ENCODE measurements at places on chromosomes 12 and 14.

GRCh38 chr12:62469704-62470103 is 3.1 kb downstream of the MON2 start:
- no peak for DNase-seq

- no peak for DNase-seq
Measured at GRCh38 chr14:99790978-99791376, 2.2 kb upstream of the EML1 start.

GRCh38 chr14:57066887-57067513 is 201.7 kb downstream of the EXOC5 start:
- peak; percentile 61 for DNase-seq

DNA sequence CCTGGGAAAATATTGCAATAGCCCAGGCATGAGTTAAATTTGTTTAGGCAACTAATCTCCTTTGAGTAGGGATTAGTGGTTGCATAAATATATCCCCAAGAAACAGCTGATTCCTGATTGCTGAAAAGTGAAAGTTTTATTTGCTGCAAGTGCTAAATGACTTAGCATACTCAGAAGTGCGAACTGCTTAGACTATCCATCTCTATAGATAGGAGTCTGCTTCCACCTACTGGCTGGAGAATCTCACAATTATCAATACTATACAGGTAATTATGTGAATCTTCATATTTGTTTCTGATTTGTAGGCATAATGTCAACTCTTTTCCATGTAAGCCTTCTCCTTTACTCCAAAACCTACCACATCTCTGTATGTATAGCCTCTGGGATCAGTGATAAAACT is 12.0 kb upstream of the SLCO1B3 start:
- no peak for DNase-seq

- DNase-seq = no peak
Measured at GRCh38 chr12:7695566-7696197, at the start of gene GDF3. TSS of gene GDF3 (minus strand) at chr12:7695775. CDS start at chr12:7695728, 47 bp downstream.

GRCh38 chr12:131066207-131066885 is 112.6 kb downstream of the ADGRD1 start:
- DNase-seq = no peak

DNA sequence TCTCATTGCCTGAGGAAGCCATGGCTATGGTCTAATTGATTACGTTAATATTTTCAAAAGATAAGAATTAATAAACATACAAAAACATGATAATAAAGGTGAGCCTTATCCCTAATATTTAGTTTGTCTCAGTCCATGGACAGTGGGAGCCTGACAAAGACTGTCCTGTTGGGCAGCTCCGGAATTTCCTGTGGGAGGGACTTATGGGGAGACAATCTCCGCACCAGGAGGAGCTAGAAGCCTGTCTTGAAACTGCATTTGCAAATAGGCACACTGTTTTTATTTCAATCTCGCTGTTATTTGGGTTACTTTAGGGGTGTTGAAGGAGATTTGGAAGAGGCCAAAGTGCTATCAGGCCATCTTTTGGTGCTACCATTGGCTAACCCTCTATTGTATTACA is 50.8 kb upstream of the ZDHHC17 start:
- no peak for DNase-seq

DNA sequence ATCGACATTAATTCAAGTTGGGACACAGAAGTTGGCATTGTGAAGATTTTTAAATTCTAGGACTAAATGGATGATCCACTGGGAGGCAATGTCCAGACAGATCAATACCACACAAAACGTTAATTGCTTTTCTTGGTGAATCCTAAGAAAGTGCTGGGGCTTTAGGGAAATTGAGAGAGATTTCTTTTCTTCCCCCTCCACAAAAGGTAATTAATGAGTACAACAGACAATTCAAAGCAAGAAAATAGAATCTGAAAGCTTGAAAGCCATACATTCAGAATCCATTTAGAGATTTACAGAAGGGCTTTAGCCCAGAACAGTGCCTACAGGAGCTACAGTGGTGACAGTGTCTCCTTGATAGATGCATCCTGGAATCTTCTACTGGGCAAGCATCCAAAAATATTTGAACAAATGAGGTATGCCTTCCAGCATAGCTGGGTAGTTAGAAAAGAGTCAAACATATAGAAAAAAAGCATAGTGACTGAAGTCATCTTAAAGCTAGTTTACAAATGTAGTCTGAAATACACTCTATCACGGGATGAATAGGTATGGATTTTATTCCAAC is 718.1 kb downstream of the DIO2 start:
- no peak for DNase-seq

- DNase-seq = no peak
Measured at GRCh38 chr12:30155001-30155730, 371.4 kb upstream of the TMTC1 start.

DNA sequence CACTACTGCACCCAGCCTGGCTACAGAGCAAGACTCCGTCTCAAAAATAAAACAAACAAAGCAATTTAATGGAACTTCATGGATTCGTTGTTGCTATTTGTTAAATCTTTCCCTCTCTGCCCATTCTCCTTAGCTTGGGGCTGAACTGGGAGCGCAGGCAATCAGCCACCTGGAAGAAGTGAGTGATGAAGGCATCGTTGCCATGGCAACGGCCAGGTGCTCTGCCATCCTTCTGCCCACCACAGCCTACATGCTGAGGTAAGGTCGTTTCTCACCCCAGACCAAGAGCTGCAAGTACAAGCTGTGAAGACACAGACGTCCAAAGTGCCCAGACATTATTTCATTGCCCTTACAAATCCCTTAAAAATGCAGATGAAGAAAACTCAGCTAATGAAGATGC is 19.1 kb downstream of the AMDHD1 start:
- DNase-seq = no peak

- peak; percentile 43 for DNase-seq
Measured at GRCh38 chr14:99148131-99148530, 123.9 kb downstream of the BCL11B start.

- DNase-seq = no peak
Measured at GRCh38 chr12:62720661-62721330, 214.2 kb downstream of the PPM1H start.

DNA sequence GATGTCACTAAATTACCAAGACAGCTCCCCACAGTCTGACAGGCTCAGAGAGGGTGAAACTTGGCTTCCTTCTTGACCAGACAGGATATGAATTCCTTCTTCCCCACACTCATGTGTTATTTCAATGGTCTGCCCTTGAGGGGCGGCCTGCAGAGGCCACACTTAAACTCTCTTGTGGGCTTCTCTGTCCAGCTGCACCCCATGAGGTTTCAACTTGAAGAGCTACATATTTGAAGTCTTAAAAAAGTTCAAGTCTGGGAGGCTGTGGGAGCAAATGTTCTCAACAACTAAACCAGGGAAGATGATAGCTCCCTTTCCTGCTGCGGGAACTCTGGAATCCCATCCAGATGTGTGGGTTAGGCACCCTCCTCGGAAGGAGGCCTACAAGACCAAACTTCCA is 98.3 kb downstream of the TTC7B start:
- no peak for DNase-seq

DNA sequence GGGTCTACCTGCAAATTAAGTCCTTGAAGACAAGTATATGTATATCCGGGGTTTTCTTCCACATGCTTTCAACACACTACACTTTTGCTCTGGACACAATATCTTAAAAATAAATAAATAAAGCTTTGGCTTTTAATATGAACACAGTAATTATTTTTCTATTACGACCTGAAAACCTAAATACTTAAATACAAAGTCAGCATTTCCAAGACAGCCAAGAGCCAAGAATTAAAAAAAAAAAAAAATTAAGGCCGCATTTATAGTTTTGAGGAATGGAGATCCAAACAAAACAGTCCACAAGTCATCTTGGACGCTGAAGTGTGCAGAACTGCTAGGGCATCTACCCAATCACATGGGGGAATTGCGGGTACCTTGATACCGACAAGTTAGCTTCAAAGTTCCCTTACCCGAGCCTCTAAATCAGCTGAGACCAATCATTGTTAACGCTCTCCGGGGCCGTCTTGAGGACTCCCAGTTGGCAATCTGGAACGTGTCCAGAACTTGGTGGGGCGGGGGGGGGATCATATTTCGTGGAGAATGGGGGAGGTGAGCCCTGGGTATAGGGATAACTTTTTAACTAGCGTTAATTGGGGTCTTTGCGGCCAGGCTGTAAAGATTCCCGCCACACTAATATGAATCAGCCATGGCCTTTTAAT is 731 bp upstream of the PCNX4 start:
- DNase-seq = peak; percentile 66

DNA sequence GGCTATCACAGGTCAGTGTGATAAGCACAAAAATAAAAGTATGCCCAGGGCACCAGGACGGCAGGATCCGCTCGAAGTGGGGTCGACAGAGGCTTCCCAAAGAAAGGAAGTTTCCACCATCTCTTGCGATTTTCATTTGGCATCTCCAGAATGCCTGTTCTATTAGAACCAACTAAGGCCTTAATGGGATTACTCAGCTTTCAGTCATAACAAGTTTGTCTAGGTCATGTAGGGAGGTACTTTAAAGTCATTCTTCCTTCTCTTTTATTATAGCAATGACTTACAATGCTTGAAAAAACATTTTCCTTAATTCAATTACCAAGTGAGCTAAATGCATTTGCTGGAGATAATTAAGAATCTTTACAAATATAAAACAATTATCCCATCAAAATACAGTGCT is 83.6 kb upstream of the DIO3 start:
- DNase-seq = no peak

DNA sequence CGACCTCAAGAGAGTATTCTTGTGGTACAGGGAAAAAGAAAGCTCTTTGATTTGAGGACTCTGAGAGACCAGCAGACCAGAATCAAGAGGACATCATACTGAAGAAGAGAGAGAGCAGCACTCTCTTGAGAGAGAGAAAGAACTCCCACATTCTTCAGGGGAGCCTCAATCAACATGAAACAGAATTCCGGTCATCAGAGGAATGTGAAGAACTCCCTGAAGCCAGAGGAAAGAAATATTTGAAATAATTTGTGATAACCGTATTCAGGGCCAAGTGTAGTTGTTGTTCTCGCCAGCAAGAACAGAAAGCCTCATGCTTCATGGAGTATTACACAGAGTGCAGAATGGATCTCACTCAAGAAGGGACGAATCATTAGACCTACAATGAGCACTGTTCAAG is 363.8 kb upstream of the TMEM132C start:
- DNase-seq = no peak

- no peak for DNase-seq
Measured at GRCh38 chr12:98587084-98587483, 6.4 kb upstream of the SLC25A3 start.

DNA sequence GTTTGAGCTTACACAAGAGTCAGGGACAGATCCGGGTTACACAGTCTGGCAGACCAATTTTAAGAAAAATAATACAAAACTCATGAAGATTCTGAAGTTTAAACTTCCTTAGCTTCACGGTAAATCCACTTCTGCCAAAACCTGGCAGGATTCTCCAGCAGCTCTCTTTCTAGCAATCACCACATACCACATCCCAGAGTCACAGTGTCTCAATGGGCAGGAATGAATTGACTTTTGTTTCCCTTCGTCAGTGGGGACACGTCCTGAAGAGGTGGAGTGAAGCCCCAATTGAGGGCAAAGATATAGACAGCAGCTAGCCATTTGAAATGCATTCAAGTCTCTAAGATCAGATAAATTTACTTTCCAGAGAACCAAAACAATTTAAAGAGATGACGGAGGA is 117.1 kb upstream of the ARHGAP5 start:
- no peak for DNase-seq

DNA sequence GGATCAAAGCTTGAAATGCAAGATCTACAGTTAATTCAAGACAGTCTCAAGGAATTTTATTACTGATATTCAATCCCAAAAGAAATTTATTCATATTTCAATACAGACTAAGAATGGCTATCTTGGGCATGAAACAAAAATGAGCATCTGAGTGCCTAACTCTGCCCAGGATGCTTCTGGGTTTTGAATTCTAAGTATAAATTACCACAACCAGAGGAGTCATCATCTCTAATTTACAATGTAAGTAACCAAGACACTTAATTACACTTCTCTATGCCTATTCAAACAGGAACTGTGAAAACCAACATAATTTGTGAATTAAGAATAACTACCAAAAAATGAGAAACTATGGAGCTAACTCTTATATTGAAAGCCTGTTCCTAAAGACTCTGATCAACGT is 14.1 kb downstream of the OSBPL8 start:
- DNase-seq = no peak

DNA sequence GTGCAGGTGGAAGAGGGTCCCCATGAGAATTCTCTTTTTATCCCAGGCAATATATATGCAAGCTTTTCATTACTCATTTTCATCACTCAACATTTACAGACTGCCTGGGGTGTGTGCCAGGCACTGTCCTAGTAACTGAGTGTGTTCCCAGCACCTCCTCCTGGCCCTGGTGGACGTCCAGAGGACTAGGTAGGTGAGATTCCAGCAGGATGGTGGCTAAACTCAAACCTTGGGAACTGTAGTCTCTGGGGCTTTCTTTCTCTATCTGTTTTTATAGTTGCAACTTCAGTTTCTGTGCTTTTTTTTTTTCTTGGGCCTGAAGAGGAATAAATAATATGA is 63.8 kb downstream of the SUSD6 start:
- no peak for DNase-seq

DNA sequence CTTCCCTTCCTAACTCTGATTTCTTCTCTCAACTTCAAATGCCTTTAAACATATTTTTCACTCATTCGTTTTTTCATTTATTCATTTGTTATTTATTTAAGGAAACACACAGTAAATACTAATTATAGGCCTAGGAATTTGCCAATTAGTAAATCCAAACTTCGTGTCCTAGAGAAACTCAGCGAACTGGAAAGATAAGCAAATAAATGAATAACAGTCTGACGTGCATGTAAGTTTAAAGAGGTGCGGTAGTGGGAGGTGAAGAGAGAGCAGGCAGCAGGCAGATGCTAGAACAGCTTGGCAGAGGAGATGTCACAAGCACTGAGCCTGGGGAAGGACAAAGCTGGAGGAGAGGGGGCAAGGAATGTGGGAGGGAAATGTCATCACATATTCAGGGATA is 228.2 kb downstream of the DPY19L2 start:
- no peak for DNase-seq

GRCh38 chr14:93999573-93999972 is 2.5 kb downstream of the CCDC197 start:
- no peak for DNase-seq

GRCh38 chr12:1297206-1297605 is 297.2 kb downstream of the FBXL14 start:
- no peak for DNase-seq

DNA sequence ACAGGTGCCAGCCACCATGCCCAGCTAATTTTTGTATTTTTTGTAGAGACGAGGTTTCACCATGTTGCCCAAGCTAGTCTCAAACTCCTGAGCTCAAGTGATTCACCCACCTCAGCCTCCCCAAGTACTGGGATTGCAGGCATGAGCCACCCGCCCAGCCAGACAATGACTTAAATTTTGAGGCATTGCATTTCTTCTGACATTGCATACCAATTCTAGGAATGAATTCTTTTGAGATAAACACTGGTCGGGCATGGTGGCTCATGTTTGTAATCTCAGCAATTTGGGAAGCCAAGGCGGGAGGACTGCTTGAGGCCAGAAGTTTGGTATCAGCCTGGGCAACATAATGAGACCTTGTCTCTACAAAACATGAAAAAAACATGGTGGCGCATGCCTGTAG is 2.5 kb upstream of the CELA1 start:
- no peak for DNase-seq

GRCh38 chr12:124279846-124280360 is 15.0 kb upstream of the RFLNA start:
- no peak for DNase-seq

Measured in activated CD8-positive, alpha-beta memory T cell treated with anti-CD3 and anti-CD28 coated beads for 24 hours (primary cell).